ENCODE measurements at places on chromosomes 11 and 22.

DNA sequence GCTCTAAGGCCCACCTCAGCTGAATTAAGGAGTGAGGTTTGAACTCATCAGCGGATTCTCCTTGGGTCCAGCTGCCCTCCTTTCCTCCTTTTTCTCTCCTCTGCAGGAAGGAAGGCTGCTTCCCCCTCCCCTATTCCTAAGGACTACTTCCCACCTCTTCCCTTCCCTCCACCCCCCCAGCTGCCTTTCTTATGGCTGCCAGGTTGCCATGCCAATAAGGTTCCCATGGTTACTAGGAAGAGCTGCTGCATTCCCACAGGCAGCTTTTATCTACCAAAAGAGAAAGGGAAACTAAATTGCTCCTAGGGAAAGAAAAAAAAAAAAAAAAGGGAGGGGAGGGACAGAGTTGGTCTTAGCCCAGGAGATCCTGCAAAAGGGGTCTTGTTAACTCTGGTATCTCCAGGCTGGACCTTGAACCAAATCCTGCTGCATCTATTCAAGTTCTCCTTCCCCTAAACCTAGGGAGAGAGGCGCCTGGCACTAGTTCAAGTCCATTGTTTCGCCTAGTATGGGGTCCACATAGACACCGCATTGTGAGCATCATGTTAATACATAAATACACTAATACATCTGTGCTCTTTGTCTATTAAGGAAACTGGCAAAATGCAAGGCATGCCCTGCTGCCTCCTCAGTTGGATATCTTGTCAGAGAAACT, 21.2 kb upstream of the FEZ1 start:
- DNase-seq = no peak

- no peak for DNase-seq
Observed at GRCh38 chr11:47057365-47057764, 119.3 kb downstream of the ARFGAP2 start.

DNA sequence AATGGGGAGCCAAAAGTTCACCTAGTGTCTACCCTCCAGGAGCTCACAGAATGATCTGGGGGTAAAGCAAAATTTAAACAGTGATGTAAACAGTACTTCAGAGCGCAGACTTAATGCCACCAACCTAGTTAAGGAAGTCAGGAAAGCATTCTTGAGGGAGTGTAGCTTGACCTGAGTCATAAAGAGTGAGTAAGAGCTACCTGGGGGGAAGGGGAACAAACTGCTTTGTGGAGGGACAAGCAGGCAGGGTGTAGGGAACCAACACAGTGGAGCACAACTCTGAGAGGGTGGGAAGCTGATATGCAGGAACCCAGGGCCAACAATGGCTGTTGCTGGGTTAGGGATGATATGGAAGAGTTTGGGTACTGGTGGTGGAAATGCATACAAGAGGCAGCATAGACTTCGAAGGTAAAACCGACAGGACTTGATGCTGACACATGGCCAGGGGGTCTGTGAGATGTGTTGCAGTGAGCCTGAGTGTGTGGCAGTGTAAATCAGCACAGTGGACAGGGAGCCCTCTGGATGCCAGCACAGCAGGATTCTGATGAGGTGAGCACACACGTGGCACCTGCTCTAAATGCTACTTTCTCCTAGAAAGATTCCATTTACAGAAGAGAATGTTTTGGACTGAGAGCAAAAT, 58.3 kb upstream of the CYP2D6 start:
- DNase-seq = no peak

DNA sequence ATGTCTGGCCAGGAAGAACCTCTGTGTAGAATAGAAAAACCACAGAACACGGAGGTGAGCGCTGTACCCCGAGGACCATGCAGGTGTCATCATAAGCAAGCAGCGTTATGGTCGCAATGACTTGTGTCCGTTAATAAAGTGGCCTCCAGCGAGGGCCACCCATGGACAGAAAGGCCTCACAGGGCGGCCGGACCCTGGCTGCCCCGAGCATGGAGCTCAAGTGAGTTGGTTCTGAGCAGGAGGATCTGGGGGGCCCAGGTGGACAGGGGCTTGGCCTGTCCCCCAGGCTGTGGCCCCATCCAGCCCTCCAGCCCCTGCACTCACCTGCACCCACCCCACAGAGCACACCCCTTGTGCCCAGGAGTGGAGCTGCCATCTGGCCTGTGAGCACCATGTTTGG, 133.8 kb downstream of the BRD1 start:
- no peak for DNase-seq

- no peak for DNase-seq
Observed at GRCh38 chr11:121615501-121615900, 162.7 kb upstream of the SORL1-AS1 start.

All from CD8-positive, alpha-beta T cell (primary cell).